ENCODE measurements at places on chromosomes 16 and 17.

DNA sequence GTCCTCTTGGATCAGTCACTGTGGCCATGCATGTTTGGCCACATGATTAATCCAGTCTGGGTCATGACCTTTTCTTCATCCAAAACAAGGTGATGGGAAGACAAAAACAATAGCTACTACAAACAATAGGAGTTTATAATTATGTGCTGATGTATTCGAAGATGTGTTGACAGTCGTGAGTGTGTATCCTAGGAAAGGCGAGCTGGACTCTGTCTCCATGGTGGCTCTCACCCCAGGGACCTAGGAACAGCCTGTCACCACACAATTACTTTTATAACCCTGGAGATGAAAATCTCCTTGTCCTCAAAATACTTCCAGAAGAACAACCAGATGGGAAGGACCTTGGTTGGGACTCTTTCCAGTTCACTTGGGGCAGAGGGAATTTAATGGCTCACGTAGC lies 9.8 kb upstream of the PLK1 start:
- DNase-seq: no peak

DNA sequence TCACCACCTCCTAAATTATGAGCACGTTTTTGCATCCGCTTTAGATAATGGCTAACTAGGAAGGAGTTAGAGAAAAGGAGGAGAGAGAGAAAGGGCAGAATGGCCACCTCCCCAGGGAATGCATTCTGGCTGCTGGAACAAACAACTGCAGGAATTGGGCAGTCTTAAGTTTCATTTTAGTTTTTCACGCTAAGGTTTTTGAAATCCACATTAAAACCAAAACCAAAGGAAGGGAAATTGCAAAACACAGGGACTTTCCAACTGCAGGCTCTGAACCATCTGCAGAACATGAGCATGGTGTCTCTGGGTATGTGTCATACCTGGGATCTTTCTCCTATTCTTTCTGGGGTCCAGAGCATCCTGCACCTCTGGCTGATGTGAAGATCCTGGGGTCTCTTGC lies 12.1 kb upstream of the CCL8 start:
- peak; percentile 21 for DNase-seq

- DNase-seq: no peak
Measured at GRCh38 chr16:13436641-13437412, 483.1 kb upstream of the ERCC4 start.

GRCh38 chr17:8420041-8420934 lies 15.4 kb upstream of the NDEL1 start:
- DNase-seq: no peak

DNA sequence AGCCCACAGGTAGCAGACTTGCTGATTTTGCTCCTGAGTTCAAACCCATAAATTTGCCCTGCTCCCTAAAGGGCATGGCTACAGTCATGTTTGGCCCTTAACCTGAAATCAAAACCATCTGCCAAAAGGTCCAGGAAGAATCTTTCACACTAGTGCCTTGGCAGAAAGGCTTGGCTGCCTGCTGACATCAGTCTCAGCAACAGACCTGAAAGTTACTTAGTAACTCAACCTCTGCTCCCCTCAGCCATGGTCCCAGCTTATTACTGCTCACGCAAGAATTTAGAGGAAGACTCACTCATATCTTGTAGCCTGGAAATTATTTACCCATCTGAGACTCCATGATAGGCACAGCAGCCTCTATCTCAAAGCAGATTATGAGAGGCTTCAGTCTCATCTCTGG lies 98.0 kb upstream of the KIF2B start:
- DNase-seq: no peak

GRCh38 chr17:82384051-82384729 lies 12.6 kb downstream of the UTS2R start:
- no peak for DNase-seq

DNA sequence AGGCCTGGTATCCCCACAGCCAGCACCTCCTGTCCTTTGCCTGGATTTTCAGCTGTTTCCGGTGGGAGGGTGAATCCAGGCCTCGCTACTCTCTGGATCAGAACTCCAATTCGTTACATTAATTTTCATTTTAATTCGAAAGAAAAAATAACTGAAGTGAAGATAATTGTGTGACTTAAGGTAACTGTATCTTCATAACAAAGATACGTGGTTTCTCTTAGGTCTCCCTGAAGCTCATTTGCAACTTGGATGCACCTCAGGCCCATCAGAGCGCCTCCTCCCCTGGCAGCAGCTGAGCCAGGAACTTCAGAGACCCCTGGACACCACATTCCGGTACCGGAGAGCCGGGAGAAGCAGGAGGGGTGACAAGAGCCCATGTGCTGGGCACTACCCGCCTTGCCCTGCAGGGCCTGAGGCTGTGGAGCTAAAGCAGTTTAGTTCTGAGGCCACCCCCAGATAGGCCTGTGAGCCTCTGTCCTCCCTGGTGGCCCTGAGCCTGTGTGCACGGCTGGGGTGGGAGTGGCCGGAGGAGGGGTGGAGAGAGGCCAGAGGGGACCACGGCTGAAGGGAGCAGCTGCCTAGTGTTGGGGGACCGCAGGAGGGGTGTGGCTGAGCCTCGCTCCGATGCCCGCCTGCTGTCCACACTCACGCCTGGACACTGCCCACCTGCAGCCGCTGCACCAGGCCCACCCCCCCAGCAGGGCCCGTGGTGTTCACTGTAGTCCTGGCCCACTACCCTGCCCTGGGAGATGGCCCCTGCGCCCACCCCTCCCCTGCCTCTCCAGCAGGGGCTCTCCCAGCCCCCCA lies 11.4 kb upstream of the DUS1L start:
- DNase-seq: no peak

DNA sequence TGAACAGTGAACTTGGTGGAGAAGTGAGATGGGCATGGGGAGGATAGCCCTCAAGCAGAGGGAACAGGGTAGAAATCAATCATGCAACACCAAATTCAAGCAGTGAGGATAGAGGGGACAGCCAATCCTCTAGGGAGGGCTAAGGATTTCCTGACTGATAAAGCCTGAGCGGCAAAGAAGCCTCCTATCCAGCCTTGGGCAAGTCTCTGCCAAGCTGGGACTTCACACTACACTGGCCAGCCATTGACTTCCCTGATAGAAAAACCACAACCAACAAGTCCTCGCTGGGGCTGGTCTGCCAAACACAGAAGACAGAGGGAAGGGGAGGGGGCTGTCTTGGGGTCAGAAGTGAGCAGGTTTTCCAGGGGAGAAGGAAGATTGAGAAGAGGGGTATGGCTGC lies 2.5 kb upstream of the FBXL19 start:
- no peak for DNase-seq

DNA sequence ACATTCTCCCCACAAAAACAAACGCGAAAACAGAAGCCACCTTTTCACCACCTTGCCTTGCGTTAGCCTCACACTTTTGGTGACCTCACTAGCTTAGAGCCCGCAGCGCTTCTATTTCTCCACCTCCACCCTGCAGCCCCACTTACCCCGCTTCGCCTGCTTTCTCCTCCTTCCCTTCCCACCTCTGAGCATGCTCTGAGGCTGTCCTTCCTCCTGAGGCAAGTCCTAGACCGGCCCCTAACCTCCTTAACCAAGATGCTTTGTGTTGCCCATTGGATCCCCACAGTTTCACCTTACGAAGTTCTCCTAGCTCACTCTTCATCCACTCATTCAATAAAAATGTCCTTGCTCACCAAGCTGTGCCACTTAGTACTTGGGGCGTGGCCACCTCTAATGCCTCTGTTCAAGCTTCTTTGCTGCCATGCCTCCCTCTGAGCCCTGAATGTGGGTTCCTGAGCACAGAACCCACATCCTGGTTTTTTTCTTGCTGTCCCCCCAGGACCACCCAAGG lies 1.3 kb downstream of the GNGT2 start:
- no peak for DNase-seq

DNA sequence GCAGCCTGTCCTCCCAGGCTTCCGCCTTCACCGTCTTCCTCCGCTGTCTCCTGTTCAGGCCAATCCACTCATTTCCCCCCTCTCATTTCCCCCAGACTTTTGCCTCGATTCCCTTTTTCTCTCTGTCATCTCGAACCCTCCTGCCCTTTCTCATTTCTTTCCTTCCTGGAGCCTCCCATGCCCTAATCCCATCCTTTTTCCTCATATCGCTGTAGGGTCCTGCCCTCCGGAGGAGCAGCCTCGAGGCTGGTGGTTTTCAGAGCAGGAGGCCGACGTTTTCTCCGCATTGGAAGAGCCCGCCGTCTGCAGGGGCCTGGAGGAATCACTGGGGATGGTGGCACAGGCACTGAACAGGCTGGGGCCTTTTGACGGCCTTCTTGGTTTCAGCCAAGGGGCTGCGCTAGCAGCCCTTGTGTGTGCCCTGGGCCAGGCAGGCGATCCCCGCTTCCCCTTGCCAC lies 597 bp downstream of the OVCA2 start:
- DNase-seq: no peak

DNA sequence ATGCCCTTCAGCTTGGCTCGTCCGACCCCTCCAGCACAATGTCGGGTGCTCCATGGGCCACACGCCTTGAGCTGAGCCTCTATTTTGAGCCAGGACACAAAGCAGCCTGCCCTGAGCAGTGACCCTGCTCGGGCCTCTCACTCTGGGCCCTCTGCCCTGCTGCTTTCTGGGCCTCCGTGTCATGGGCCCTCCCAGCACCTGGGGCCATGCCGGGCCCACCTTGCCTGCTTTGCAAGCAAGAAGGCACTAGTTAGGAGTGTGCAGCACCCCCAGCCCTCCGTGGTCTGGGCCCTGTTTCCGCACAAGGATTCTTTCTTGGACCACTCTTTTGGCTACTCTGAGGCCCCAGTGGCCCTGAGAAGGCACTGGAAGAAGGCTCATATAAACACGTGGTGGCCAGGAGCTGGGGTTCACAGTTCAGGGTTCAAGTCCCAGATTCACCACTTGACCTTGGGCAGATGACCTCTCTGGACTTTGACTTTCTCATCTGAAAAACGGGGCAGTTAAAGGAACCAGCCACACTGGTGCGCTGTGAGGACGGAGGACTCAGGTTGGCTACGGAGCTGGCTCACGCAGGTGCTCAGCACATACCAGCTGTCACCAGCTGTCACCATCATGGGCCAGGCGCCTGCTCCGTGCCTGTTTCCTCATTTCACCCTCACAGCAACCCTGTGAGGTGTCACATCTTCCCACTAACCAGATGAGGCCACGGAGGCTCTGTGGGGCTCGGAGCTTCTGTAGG lies 166.0 kb upstream of the GSE1 start:
- DNase-seq: no peak

GRCh38 chr17:81843713-81844326 lies 9.0 kb upstream of the PPP1R27 start:
- DNase-seq: no peak

GRCh38 chr17:45906927-45907622 lies 12.7 kb downstream of the MAPT start:
- no peak for DNase-seq

DNA sequence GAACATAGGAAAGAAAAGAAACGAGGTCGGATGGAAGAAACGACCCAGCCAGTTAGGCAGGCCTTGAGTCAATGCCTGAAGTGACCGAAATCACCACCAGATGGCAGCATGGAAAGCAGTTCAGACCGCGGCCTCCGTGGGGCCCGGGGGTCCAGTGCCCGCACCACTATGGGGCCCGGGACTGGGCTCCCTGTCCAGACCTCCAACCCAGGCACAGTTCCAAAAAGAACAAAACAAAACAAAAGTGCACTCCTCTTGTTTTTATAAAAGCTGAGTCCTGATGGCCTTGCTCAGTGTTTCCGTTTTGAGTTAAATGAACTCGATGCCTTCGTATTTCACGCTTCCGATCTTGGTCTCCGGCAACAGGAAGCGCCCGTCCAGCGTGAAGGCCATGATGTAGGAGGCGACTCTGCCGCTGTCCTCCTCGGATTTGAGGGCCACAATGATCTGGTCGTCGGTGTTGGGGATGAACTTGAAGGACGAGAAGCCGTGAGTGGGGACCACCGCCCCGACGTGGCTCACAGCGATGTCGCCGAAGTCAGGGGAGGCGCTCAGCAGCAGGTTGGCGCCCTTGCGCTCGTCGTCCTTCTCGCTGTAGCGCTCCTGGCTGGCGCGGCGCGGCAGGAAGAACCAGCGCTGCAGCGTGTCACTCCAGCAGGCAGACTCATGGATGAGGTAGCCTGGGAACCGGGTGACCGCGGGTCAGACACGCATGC lies 13.7 kb upstream of the LGALS3BP start:
- no peak for DNase-seq

GRCh38 chr17:73267648-73268537 lies 6.2 kb upstream of the CPSF4L start:
- no peak for DNase-seq

GRCh38 chr17:19645734-19646201 lies 2.8 kb upstream of the ALDH3A2 start:
- DNase-seq: peak; percentile 73

All from ecto neural progenitor cell (in vitro differentiated cells).